ENCODE measurements at places on chromosomes 7 and 10.

- no peak for DNase-seq
Observed at GRCh38 chr10:132465889-132466519, 69.0 kb downstream of the PWWP2B start.

GRCh38 chr7:19491821-19492452 is 216.9 kb downstream of the POLR1F start:
- DNase-seq: peak; percentile 62

DNA sequence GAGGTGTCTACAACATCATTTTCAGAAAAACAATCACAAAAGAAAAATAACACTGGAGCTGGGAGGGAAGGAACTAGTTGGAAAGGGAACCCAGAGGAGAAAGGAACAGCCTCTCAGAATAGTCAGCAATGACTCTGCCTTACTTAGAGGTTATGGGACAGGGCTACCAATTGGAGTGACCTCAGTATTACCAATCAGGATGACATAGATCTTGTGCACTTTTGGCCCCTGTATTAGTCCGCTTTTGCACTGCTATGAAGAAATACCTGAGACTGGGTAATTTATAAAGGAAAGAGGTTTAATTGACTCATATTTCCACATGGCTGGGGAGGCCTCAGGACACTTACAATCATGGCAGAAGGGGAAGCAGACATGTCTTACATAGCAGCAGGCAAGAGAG is 99.7 kb upstream of the SDK1 start:
- DNase-seq: no peak

GRCh38 chr7:77791336-77791735 is 6.9 kb downstream of the TMEM60 start:
- DNase-seq: no peak

- DNase-seq: peak; percentile 21
Observed at GRCh38 chr7:11951909-11952308, 119.9 kb upstream of the THSD7A start.

DNA sequence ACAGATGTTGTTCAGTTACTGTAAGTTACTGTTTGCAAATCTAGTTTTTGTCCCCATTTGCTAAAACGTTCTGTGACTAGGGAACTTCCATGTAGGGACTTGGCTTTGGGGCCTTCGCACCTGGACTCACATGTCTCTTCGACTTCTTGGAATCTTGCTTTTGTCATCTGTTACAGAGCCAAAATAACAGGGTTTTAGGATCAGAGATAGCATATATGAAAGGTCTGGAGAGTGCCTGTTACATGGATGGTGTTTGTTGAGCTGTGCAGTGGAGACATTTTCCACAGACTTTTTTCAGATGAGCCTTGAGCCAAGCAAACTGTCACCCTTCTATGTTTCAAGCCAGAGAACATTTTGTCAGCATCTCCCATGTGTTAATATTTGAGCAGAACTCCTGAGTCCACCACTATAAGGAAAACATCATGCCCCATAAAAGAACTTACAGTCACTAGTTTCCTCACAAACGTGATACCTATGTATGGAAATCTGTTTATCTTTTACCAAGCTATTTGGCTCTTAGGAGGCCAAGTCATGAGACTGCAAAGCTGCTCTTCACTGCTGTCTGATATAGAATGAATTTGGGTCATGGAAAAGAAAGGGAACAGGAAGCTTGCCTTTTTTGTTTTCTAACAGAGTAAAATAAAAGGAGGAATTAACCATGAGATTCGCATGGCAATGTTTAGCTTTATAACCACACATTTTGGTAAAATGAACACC is 818.6 kb upstream of the IGFBP3 start:
- no peak for DNase-seq

- DNase-seq: no peak
Observed at GRCh38 chr10:102677331-102678067, 33.2 kb downstream of the TRIM8 start.

DNA sequence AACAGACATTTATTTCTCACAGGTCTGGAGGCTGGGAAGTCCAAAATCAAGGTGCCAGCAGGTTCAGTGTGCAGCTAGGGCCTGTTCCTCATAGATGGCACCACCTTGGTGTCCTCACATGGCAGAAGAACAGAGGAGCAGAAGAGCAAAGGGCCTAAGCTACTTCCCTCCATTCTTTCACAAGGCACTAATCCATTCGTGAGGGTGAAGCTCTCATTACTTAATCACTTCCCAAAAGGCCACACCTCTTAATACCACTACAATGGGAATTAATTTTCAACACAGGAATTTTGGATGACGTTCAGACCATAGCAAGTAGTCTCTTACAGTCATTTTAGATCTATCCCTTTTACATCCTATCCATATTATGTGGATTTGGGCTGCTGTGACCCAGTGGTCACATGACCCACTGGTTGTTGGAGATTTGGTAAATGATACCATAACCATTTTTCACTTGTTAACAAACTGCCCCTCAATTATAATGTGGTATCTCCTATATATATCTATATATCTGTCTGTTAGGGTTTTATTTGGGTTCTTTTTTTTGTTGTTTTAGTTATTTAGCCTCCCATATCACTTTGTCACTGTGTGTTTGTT is 63.4 kb downstream of the BBS9 start:
- DNase-seq: no peak
